ENCODE measurements at places on chromosomes 4 and X.

DNA sequence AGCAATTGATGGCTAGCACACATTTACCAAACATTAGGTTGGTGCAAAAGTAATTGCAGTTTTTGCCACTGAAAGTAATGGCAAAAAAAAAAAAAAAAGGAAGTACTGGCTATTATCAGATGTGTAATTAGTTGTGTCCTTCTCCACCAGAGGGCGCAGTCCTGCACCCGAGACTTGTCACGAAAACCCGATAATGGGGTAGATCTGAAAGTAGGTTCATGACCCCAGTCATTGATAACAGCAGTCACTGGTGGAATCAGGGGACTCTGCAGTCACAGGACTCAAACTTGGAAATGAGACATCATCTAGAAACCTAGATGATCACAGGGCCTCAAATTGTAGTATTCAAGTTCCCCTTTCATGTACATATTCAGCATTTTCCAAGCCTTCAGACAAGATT is 13.1 kb upstream of the ACOT9 start:
- DNase-seq, result no peak

DNA sequence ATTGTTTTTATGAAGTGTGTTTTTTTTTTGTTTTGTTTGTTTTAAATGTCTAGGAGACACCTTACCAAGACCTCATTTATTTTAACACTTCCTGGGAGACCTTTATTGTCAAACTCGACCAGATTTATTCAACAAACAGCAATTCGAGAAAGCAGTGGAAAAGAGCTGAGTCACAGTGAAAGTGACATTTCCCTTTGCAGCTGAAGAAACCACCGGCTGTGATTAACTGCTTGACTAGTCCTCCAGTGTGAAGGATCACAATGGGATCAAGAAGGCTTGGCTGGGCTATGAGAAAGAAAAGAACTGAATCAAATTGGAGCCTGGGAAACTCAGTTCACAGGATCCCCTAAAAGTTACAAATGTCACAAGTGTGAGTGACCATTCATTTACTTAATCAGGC is 11.9 kb upstream of the ADH7 start:
- no peak for DNase-seq

GRCh38 chr4:5478169-5478568 is 230.2 kb downstream of the EVC2 start:
- no peak for DNase-seq

DNA sequence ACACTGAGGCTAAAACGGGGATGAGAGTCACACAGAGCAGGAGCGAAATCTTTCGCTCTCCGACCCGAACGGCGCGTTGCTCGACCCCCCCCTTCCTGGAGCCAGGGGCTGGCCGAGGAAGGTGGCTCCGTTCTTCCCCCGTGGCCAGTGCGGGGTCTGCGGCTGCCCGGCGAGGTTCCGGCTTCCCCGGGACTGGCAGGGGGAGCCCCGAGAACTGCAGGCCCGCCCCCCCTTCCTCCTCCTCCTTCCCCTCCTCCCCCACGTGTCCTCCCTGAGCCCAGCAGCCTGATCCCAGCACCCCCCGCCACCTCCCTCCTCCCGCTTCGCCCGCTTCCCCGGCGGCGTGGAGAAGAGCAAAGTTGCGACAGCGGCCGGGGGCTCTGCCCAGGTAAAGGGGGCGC is 2.4 kb upstream of the BCORL1 start:
- no peak for DNase-seq

DNA sequence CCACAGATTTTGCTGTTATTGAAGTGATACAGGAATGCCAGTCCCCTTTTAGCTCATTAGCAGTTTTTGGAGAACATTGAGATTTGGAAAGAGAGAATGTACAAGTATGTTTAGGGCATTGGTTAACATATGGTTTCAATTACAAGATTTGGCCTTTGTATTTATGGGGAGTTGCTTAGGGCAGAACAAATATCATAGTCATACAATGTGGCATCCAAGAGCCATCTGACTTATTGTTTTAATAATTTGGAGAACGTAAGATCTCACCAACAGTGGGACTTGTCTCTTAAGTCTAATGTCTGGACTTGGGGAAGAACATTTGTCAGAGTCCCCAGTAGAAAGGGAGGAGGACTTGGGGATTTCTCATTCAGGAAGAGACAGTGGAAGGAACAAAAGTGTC is 166.1 kb downstream of the STK32B start:
- no peak for DNase-seq

DNA sequence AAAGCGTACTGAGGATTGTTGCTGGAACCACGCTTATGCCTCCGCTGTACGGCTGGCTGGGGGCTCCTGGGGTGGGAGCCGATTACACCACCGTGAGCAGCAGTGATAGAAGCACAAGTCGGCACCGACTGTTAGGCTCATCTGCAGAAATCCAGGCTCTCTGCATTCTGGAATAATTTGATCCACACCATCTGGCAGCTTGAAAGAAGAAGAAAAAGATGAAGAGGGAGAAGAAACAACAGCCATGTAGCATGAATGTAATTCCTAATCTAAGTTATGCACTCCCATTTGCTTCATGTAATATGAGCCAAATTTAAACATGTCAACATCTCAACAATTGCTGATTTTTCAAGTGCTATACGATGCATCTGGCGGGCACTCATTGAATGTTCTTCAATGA is 84.6 kb upstream of the DHX15 start:
- DNase-seq, result no peak

DNA sequence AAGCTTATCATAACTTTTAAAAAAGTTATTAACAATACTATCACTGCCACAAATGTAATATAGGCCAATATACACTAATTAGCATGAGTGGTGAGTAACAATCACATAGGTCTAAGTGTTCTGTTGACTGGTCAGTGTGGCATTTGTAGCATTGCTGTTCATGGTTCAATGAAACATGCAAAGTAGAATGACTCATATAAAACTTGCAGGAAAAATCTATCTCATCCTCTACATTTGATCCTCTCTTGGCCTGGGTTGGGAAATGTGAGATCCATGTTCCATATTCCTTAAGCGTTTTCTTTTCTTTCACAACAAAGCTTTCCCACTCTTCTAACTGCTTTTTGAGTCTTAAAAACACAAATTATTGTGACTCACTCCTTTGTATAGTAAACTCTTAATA is 1418.7 kb downstream of the FSTL5 start:
- DNase-seq, result no peak

DNA sequence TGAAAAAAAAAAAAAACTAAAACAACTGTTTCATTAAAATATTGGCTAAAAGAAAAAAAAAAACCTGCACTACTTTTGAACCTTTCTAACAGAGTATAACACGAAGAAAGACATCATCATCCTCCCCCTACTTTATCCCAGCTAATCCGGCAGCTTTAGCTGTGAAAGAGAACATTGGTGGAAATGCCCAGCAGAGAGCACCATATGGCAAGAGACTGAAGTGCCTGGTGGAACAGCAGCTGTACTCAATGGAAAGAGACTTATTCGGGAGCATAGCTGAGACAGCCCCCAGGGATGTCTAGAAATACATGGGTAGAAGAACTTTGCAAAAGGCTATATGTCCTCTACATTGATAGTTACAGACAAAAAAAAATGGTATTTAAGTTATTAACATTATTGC is 30.3 kb downstream of the STPG2 start:
- DNase-seq, result no peak

GRCh38 chr4:79184476-79184875 is 141.4 kb downstream of the NAA11 start:
- DNase-seq, result no peak

- DNase-seq, result no peak
Measured at GRCh38 chr4:183356931-183357675, 34.9 kb upstream of the CLDN24 start.

DNA sequence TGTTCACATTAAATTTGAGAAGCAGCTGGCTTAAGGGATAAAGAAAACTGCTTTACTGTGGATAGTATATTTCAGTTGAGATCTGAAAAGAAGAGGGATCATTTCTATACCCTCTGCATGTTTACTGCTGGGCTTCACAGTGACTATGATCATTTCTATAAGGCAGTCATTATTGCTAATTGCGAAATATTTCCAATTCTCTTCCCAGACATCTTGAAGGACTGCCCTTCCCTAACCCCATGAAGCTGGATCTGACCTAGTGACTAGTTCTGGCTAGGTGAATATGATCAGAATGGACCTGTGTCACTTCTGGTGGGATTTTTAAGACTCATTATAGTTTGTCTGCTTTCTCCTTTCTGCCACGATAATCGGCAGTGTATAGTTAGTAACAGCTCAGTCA is 506.5 kb upstream of the GALNT7 start:
- no peak for DNase-seq

- DNase-seq, result no peak
Measured at GRCh38 chrX:74259885-74260491, 44.0 kb upstream of the ZCCHC13 start.

- peak; percentile 52 for DNase-seq
Measured at GRCh38 chrX:39149761-39150160, 348.5 kb downstream of the MID1IP1 start.

DNA sequence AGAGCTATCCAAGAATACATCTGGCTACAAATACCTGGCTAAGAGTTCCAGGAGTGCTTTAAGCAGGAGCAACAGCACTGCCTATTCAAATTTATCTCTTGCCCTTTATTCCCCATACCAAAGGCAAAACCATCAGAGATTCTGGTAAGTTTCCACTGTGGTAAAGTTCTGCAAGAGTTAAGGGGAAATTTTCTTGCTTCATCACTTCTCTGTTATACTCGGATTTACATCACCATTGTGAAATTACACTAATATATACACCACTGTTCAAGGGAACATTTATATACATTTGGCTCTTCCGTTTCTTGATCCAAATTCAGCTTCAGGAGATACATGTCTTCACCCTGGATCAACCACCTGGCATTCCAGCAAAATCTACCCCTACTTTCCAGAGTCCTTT is 70.8 kb upstream of the PTPN13 start:
- no peak for DNase-seq

GRCh38 chr4:16021804-16022560 is 59.0 kb upstream of the FGFBP2 start:
- no peak for DNase-seq

GRCh38 chrX:19121466-19121865 is 802 bp downstream of the ADGRG2 start:
- no peak for DNase-seq

DNA sequence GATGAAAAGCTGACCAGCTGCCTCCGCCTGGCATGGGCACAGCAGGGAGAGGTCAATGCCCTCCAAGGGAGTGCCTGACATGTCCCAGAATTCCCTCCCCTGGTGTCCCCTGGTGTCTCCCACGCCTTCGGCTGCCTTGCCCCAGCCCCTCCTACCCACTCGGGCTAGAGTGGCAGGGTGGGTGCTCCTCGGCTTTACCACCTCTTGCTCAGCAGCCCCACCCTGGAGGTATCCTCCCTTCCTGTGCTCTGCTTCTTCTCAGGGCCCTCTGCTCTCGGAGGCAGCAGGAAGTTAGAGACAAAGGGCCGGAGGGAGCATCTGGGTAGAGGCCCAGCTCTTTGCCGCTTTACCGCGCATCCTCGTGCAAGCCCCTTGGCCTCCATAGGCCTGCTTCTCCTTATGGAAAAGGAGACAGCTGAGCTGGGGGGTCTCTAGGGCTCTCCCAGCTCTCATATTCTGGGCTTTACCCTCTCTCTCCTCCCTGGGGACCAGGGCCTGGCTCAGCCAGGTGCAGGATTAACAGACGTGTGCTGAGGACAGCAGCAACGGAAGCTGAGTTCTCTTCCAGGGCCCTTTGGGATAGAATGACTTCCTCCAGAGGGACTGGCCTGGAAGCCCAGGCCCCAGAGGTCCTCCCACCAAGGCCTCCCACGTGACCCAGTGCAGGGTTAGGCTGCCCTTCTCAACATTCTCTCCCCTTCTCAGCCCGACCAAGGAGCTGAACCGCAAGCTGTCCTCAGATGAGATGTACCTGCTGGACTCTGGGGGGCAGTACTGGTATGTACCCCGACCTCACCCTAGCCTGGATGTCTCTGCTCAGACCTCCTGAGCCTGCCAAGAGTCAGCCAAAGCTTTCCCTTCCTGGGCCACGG is 17.2 kb downstream of the XPNPEP2 start:
- no peak for DNase-seq

- no peak for DNase-seq
Measured at GRCh38 chr4:138341739-138342415, 99.7 kb upstream of the SLC7A11 start.

DNA sequence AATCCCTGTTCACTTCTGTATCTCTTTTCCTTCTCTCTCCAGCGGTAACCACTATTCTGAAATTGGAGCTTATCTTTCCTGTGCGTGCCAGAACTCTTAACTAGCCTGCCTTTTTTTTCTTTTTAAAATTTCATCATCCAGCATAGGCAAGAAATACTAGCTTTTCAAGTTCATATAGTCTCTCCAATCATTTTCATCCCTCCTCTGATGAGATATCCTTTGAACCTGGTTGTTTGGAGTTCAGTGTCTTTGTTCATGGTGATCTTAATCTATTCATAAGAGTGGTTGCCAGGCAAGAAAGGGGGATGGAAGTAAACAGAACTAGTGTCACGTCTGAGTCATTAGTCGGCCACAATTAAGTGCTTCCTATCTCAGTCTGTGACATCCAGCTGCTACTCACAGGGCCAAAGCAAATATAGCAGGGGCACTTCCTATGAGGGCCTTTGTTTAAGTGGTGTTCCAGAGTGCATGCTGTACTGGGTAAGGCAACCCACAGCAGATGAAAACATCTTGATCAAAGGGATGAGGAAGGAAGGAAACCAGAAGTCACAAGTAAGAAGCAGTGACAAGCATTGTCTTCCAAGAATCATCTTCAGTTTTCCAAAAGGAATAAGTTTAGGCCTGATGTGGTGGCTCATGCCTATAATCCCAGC is 56.4 kb upstream of the XIAP start:
- no peak for DNase-seq

DNA sequence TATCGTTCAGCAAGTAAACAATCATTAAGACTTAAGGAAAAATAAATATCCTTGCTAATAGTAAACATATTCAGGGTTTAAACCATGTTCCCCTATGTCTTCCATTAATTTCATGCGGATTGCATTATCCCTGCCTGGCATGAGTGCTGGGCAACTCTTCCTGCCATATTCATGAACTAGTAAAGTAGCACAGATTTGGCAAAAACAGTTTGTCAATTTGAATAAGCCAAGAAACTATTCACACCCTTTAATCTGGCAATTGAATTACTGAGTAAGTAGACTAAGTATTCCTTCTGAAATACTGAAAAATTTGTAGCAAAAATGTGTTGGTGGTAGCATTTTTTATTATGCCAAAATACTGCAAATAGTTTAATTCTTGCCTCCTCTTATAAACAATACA is 512.0 kb downstream of the NLGN4X start:
- no peak for DNase-seq

- no peak for DNase-seq
Measured at GRCh38 chr4:15027921-15028435, 25.7 kb downstream of the CPEB2 start.

DNA sequence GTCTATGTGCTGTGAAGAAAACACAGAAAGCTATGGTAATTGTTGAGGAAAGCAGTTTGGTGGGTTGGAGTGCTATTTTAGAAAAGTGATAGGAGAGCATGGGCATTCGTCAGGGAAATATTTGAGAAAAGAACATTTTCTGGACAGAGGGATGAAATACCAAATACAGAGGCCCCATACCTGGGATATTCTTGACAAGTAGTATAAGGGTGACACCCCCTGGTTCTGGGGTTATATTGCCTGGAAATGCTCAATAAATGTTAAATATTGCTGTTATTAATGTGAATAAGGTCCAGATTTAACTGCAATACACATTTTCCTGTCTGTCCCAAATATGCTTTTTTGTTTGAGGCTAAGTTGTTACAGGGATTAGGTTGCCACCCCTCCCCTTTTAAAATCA is 42.9 kb downstream of the WWC2 start:
- no peak for DNase-seq

- DNase-seq, result no peak
Measured at GRCh38 chrX:70129816-70130215, 3.4 kb upstream of the IGBP1 start.
